ENCODE measurements at places on chromosomes 5 and 9. TPM values are rescaled to one million over a fixed set of nuclear protein-coding genes. Genes with fewer than 3 reads are reported as not detected.

DNA sequence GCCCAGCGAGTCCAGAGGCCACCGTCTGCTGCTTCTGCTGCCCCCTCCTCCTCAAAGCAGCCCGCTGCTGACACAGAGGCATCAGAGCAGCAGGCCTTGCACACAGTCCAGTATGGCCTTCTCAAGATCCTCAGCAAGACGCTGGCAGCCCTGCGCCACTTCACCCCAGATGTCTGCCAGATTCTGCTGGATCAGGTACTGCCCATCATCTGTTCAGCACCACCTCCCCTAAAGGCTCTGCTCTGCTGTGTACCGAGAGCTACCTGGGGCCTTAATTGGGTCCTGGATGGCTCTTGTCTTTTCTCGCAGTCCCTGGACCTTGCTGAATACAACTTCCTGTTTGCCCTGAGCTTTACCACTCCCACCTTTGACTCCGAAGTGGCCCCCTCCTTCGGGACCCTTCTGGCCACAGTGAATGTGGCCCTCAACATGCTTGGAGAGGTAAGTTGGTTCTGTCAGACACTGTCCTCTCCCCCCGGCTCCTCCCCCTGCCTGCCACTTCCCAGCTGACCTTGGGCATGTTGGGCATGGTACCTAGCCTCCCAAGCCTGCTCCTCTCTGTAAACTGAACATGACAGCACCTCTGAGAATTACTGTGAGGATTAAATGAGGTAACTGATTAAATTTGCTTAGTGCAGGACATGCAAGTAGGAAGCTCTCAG, 22.7 kb downstream of the SH3GLB2 start:
- peak; percentile 3 for DNase-seq

DNA sequence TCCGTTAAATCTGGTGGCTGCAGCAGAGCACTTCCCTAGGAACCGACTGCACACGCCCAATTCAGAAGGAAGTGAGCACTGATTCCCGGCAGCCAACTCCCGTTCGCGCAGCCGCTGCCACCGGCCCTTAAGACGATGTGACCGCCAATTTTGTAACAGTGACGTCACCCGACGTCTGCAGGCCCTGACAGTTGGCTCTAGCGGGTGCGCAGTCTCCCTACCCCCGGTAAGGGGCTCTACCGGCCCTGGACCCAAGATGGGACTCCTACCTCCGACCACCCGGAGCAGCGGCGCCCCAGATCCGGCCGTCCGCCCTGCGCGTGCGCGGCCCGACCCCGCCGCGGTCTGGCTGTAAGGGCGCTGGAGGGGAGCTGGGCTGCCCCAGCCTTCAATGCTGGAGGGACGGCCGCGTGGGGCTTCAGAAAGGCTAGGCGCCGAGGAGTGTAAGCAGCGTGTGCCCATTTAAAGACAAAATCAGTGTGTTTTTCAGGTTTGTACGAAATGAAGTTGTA, 19.1 kb downstream of the DNAJA1 start:
- peak; percentile 60 for DNase-seq

DNA sequence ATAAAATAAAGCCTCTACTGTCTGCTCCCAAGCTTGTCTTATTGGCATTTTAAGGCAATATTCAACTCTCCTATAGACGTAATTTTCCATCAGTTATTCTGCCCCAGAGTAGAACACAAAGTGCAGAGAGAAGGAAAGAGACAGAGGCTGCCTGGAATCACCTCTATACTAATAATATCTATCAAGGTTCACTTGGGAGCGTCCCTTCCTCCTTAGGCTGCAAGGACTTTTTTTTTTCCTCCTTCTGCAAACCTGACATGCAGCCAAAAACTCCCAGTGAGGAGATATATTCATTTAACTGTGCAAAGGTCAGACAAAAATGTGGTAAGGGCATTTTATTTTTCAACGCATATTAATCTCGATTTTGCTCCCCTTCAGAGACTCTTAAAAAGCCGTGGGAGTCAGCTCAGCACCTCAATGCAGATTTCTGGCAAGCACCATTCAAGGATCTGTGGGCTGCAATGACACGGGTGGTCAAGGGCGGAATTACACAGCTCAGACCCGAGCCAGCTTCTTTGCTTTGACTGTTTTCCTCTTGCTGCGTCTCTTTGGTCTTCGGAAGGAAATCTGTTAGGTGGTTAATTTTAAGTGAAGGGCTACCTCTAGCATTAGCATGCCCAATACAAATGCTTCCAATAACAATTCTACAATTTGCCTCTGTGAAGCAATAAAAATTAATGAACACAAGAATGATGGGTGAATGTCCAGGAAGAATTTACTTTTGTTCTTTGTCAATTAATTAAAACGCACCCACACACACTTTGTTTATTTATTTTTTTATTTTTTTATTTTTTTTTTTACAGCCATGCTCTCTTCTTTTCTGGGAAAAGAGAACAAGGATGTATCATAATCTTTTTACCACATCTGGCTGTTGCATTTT, 587.7 kb upstream of the GRAMD2B start:
- DNase-seq = no peak

GRCh38 chr9:107953556-107954125, 464.1 kb upstream of the KLF4 start:
- no peak for DNase-seq

Gene SLC34A1
- total RNA-seq = 0.63 TPM

DNA sequence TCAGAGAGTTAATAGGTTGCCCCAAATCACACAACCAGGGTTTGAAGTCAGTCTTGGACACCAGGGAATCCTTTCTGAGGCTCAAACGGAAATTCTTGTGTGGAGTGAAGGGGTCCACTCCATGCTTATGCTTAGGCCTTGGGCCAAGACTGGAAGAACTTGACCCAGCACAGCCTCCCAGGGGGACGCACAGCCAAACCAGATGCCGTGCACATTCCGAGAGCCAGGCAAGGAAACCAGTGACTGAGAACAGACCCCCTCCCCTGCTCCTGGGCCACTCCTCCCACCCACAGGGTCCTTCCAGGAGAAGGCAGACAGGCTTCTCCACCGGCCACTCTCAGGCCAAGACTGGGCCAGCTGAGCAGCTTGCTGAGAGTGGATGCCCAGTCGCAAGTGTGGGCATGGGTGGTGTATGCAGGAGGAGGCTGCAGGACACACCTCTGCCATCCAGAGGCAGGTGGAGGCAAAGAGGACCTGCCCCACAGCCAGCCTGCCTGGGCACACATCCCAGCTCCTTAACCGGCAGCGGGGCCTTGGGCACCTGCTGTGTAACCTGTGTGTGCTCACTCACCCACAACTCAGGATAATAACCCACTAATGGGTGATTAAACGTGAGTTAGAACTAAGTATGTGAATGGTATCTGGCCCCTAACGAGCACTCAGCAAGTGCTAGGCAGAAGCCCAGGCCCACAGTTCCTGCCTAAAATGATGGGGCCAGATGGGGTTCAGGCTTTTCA, 38.0 kb downstream of the NIPAL4 start:
- DNase-seq = no peak

- DNase-seq = no peak
Measured at GRCh38 chr5:157502143-157502647, 42.2 kb downstream of the NIPAL4 start.

GRCh38 chr5:142699184-142699720, 13.4 kb upstream of the FGF1 start:
- DNase-seq = peak; percentile 64

GRCh38 chr9:111630182-111630963, 761 bp upstream of the DNAJC25 start:
- no peak for DNase-seq

DNA sequence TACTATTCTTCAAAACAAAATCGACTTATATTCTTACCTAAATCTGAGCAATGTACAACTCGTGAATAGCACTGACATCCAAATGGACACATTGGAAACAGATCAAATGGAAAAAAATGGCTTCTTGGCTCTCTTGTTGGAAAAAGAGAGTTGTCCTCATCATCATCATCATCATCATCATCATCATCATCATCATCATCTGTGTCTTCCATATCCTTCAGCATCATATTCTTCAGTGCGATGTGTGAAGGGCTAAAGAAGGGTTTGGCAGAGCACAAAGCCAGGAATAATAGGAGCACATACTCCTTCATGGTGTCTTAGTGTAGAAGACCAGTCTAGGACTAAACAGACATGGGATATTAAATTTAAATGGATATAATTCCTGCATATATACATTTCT, 7.7 kb downstream of the ASPN start:
- no peak for DNase-seq

Gene LCN9
- not detected for total RNA-seq

Gene EIF4E1B
- total RNA-seq = not detected

- no peak for DNase-seq
Measured at GRCh38 chr9:107832871-107833270, 343.3 kb upstream of the KLF4 start.

Gene GCNT4
- 0.52 TPM for total RNA-seq

- DNase-seq = no peak
Measured at GRCh38 chr5:61994171-61994570, 311.8 kb upstream of the KIF2A start.

DNA sequence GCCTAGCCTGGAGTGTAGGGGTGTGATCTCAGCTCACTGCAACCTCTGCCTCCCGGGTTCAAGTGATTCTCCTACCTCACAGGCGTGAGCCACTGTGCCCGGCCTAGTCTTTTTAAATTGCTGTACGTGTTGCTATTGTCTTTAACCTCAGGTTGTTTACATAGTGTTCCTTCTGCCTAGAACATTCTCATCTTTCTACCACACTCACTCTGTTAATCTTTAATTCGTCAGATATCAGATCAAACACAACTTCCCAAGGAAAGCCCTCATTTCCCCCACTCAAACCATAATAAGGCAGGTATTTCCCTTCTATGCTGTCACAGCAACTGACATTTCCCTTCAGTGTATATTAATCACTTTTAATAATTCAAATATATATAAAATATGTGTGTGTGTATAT, 1310.0 kb upstream of the C9orf72 start:
- DNase-seq = no peak

- DNase-seq = no peak
Measured at GRCh38 chr9:114098936-114099668, at the start of gene KIF12. KIF12 (minus strand) TSS chr9:114099292; CDS start chr9:114099276, 16 bp downstream.

- peak; percentile 51 for DNase-seq
Measured at GRCh38 chr9:128106181-128106939, 21.2 kb downstream of the PTGES2 start.

DNA sequence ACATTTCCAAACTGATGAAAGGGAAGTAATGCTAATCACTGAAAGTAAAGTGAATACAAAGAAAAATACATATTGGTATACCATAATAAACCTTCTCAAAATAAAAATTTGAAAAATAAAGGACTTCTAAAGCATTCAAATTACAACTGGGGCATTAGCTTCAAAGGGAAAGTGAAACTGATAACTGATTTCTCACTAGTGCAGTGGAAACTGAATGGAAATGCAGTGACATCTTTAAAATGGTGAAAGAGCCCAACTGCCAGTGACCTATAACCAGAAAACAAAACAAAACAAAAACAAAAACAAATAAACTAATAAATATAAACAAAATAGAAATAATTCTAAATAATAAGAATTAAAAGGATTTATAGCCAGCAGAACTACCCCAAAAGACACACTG, 297.5 kb upstream of the GRIN3A start:
- no peak for DNase-seq

GRCh38 chr9:25677301-25678146, 720 bp downstream of the TUSC1 start:
- DNase-seq = no peak

DNA sequence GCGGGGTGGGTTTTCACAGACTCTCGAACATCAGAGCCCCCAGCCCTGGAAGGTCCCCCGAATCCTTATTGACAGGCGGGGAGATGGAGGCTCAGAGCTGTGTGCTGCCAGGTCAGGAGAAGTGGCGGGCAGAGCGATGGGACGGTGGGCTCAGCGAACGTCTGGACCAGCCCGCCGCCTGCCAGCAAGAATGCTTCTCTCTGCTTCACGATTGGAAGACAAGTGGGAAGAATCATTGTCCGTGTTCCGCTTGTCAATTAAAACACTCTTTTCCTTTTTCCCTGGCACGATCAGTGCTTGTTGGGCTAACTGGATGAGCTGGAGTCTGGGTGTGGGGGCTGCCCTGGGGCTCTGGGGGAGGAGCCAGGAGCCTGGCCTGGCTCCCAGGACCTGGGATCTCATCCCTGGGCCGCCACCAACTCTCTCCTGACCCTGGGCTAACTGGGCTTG, 1.6 kb downstream of the COL5A1 start:
- no peak for DNase-seq

GRCh38 chr9:81118416-81118815, 570.9 kb downstream of the TLE1 start:
- no peak for DNase-seq
